ENCODE measurements at places on chromosomes 7 and 10.

GRCh38 chr7:47323904-47324303 is 258.0 kb downstream of the TNS3 start:
- DNase-seq: no peak

DNA sequence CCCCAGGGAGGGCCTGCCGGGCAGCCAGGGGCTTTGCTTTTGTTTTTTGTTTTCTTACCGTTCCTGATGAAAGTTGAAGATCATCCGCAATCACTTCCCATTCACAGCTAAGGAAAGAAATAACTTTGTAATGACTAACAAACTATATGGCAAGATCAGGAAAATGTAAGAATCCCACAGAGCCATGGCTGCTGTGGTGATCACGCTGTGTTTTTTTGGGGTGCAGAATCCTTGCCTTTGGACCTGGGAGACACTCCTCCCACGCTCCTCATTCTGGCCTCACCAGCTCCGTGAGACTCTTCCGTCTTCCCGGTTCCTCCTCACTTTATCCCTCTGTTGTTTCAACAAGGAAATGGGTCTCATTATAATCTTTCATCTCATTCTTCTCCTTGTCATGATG is 443.0 kb upstream of the MGMT start:
- DNase-seq: no peak

DNA sequence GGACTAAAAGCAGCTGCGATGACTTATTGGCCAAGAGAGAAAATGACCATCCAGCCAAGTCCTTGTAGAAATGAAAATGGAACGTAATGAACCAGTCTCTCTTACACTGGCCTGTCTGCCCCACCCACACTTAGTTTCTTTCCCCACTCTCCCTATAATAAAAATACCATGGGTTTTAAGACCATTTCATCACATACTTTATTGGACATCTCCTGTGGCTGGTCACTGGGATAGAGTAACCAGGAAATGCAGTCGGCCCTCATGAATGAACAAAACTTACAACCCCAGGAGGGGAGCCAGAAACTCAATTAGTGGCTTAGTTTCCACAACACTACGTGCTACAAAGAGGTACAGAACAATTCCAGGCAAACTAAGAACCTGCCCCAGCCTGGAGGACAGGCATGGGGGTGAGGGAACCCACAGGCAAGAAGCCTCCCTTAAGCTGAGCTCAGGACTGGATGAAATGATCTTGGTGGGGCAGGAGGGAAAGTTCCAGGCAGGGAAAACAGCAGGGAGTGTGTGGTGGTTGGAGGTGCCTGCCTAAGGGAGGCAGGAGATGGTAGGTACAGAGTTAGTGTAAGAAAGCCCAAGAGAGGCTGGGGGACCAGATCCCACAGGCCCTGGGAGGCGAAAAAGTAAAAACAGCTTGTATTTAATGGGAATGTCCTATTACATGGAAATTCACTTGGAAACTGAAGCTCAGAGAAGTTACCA is 29.6 kb downstream of the MKI67 start:
- no peak for DNase-seq

- no peak for DNase-seq
Observed at GRCh38 chr10:74373059-74373458, 222.0 kb downstream of the ADK start.

GRCh38 chr10:78415111-78415510 is 381.4 kb downstream of the RPS24 start:
- no peak for DNase-seq

DNA sequence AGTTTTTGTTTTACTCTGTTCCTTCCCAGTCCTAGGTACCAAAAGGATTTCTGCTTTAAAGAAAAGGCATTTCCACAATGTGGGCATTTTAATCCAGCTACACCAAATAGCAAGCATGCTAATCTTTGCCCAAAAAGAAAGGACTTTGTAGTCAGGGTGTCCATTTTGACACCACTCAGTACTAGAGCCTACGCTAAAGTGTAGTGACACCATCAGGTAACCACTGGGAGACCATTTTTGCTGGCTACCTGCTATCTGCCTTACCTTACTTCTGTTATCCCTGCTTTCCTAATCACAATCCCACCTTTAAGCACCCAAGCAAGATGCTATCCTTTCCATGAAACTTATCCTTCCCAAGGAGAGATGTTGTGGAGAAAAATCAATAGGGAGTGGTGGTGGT is 129.7 kb downstream of the VPS50 start:
- DNase-seq: no peak

DNA sequence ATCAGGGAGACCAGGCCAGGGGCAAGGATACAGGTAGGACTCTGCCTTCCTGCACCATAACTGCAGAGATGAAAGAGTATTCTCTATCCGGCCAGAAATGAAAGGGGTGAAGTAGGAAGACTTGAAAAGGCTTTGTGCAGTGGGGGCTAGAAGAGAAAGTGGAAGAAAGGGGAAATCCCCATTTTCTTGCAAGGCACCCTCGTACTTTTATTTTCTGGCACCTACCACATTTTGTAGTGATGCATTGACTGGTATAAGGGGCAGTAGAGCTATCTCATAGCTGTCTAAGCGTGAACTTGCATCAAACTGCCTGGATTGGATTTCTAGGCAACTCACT is 752 bp upstream of the CAMK2G start:
- no peak for DNase-seq

Data from NCI-H2107 (cell line).